Fibroblast of upper back skin (primary cell): ENCODE measurements at places on chromosomes 7 and 10.

- peak; percentile 57 for DNase-seq
These were observed 804.9 kb downstream of the LRMDA start for GRCh38 chr10:76236356-76236755.

DNA sequence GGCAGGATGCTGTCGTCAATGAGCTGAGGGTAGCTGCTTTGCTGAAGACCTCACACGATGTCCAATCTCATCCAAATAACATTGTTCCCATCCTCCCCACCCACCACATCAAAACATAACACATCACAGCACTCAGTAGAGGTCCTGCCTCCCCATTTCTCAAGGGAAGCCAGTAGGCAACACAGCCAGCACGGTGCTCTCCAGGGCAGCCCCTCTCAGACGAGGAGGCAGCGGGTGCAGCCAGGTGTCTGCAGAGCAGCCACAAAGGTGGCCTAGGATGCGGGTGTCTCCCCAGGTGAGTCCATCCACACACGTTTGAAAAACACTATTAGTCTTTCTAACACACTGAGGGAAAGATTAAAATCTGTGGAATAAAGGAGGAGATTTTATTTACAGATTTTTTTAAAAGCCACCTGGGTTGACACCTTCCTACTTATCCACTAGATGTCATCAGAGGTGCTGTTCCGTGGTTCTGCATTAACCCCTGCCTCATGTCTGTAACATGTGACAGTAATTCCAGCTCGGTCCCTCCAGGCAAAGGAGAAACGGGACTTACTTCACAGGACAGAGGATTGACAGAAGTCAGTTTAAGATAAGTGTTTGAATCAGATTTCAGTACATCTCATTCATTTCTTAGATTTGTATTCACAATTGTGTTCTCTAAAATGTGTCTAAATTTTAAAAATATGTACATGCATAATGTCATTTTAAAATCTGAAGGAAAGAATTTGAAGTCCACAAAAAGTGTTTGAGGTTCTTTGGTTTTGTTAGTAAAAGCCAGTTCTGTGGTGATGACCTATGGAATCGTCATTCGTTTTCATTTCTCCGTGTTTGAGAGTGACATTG lies 68.0 kb downstream of the LANCL2 start:
- peak; percentile 60 for DNase-seq

DNA sequence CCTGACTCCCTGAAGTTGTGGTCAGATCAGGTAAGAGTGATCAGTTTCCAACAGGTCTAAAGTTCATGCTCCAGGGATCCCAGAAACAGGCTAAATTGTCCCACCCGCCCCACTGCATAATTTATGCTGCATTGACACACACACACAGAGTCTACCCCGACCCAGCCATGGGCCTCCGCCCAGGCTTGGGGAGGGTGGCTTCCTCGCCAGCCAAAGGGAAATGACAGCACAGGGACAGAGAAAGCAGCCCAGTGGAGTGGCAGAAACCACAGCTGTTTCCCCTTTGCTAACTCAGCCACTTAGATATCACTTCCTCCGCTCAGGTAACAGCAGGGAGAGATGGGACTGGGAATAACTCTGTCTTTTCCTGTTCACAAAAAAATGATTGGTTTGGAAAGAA lies 9.4 kb downstream of the SH3PXD2A start:
- no peak for DNase-seq

DNA sequence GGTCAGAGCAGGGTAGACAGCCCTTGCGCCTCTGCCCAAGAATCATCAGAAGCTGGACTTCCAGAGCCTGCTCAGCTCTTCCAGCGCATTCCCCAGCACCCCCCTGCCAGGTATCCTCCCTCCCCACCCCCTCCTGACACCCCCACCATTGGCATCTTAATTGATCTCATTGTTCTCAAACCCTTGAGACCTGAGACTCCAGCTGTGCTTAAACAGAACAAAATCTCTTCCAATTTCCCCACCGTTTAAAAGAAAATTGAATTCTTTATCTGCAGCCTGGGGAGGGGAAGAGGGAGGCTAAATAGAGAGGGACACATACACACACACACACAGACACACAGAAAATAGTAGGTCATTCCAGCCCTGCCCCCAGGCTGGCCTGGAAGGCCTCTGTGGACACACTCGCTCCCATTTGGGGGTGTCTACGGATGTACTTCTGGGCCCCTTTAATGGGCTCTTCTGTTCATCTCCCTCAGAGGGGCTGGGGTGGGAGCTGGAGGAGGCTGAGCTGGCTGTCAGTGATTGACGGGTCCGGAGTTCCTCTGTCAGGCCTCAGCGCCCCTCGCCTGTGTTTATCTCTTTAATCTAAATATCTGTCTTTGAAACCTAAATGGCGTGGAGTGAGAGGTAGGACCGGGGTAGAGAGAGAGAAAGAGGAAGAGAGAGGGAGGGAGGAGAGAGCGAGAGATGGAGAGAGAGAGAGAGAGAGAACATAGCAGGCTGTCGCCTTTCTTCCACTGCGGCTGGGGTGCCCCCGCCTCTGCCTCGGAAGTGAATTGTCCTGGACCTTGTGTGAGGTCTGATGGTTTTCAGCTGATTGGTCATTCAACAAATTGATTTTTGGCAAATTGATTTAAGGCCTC lies 61.7 kb downstream of the C10orf105 start:
- no peak for DNase-seq

- DNase-seq = no peak
These were observed 19.7 kb upstream of the CCDC6 start for GRCh38 chr10:59926086-59926485.
